T-helper 2 cell treated with Interferon-gamma antibody and Interleukin-4, amounts not matched to agents 5 μg/mL and 100 μg/mL, for 36 hours (primary cell): ENCODE measurements at places on chromosomes 6 and 20.
A peak's percentile ranks its signal among the peaks of the same experiment; 100 is the strongest.

- DNase-seq = no peak
Observed at GRCh38 chr6:51678905-51679620, 408.4 kb downstream of the PKHD1 start.

- no peak for DNase-seq
Observed at GRCh38 chr6:139446138-139446715, 71.8 kb upstream of the CITED2 start.

- peak; percentile 61 for DNase-seq
Observed at GRCh38 chr6:8065519-8065911, 1.3 kb upstream of the BLOC1S5 start.

DNA sequence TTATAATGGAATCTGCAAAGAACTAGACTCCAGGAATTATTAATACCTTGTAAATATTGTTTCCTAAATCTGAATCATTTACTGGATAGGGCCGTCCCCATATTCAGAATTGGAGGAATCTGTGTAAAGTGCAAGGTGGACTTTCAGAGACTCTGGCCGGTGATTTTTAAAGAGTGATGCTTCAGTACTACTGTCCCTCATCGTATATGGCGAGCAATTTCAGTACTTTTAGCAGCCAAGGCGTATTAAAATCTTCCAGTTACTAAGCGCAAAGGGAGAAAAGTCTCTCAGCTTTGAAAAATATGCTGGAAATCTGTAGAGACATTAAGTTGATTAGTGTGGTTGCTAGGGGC, 483 bp downstream of the SMIM26 start:
- no peak for DNase-seq

DNA sequence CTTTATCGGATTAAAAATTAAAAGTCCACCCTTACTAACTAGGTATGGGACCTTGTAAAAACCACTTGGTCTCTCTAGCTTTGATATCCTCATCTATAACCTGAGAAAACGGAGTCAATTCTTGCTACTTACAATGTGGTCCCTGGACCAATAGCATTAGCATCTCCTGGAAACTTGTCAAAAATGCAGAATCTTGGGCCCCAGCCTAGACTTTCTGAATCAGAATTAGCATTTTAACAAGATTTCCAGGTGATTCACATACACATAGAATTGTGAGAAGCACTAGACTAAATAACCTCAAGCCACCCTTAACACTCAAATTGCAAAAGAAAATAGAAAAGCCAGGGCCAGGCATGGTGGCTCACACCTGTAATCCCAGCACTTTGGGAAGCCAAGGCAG, 96.6 kb downstream of the RNGTT start:
- no peak for DNase-seq

- no peak for DNase-seq
Observed at GRCh38 chr20:5751856-5752255, 1.7 kb downstream of the SHLD1 start.

DNA sequence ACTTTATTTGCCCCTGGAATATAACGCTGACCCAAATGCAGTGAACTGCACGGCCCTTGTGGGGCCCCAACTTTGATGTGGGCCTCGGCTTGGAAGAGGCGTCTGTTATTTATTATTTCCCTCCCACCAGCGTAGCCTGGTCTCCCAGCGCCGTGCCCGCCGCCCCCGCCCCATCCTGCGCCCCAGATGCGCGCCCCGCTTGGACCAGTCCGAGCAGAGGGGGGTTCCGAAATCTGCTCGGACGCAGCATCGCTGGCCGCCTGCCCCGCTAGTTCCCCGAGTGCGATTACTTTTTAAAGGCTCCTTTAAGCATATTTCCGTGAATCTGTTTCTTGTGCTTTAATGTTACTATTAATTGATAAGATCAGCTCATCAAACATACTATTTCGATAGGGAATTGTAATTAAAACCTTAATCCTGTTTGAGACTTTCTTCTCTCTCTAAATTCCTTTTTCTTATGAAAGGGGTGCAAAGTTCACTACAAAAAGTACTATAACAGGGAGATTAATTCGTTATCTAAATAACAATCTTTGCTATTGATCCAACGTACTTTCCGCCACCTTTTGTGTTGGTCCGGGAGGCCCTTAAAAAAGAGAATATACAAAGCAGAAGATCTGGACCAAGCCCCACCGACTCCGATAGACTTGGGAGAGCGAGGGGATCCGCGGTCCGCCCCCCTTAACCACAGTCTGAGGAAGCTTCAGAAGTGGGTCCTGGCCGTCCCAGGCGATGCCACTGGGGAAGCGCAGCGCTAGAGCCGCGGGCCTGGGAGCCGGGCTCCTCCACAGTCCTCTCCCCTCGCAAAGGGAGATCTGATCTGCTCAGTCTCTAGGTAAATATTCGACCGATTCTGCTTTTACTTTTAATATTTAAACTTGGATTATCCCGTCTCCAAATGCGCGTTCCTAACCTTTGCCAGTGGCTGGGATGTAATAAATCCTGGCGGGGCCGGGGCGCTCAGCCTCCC, 10.2 kb downstream of the POU3F2 start:
- DNase-seq = no peak

DNA sequence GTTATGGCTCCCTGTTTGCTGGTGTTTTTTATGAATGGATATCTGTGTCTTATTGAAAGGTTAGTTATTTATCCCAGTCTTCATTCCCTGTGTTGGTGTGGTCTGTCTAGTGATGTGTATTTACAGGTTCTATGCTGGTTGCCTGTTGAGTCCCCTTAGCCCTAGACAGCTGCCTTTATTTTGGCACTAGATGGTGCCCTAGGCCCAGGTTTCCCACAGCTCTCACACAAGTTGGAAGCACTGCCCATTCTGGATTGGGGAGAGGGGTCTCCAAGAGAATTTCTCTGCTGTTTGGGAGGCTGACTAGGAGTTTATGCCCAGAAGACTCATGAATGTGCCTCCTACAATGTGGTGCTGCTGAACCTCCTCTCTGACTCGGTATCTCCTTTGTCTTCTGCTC, 12.4 kb downstream of the GRM1 start:
- DNase-seq = no peak

DNA sequence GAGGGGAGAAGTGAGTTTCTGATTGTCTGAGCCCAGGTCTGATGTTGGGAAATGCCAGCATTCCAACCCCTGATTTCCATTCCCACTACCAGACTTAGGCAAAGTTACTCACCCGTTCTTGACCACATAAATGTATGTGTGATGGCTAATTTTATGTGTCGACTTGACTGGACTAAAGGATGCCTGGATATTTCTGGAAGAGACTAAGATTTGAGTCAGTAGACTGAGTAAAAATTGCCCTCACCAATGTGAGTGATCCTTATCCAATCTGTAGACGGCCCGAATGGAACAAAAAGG, 95.8 kb upstream of the TAB2 start:
- DNase-seq = no peak

DNA sequence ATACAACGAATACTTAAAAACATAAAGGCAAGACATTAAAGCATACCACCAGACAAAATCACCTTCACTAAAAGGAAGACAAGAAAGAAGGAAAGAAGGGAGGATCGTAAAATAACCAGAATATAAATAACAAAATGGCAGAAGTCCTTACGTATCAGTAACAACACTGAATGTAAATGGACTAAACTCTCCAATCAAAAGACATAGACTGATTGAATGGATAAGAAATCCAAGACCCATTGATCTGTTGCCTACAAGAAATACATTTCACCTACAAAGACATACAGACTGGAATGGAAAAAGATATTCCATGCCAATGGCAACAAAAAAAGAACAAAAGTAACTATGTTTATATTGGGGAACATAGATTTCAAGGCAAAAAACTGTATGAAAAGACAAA, 74.1 kb downstream of the LMBRD1 start:
- DNase-seq = no peak

GRCh38 chr6:77678048-77678447, 25.2 kb downstream of the MEI4 start:
- DNase-seq = no peak

- DNase-seq = no peak
Observed at GRCh38 chr6:116208056-116208785, 45.7 kb downstream of the TSPYL4 start.

DNA sequence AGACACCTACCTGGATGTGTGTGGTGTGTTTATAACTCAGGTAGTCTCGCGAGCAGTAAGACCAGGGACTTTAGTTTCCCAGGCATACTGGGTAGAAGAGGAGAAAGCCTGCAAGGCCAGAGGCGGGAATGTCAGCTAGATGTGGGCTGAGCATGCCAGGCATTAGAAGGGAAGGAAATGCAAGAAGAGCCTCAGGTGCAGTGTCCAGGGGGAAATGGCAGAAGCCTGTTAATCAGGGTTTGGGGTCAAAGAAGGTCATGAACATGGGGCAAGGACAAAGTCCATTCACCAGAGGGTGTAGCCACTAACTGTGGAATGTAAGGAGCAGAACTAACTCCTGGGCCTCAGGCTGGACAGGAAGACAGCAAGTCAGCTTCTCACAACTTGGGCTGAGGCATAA, 305.0 kb downstream of the SMOC2 start:
- DNase-seq = no peak

DNA sequence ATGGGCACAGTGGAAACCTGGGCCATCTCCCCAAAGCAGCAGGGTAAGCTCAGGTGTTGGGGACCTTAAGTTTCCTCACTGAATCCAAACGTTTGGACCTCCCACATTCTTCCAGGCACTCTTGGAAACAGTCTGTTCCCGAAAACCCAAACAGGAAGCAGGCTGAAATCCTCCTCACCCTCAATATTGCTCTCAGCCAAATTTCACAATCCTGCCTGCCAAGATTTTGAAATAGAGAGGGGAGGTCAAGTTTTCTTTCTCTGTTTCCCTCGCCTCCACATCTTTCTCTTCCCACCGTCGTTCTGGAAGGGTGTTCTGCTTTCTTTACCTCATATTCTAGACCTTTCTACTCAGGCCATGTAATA, 392.0 kb upstream of the SASH1 start:
- DNase-seq = no peak
